Peyer's patch (tissue), 4 donors: ENCODE measurements at places on chromosomes 3 and 15. TPM values are rescaled to one million over a fixed set of nuclear protein-coding genes. Genes with fewer than 3 reads are reported as not detected.

- no peak for DNase-seq
These were observed 442 bp downstream of the QTRT2 start for GRCh38 chr3:114057011-114057347.

DNA sequence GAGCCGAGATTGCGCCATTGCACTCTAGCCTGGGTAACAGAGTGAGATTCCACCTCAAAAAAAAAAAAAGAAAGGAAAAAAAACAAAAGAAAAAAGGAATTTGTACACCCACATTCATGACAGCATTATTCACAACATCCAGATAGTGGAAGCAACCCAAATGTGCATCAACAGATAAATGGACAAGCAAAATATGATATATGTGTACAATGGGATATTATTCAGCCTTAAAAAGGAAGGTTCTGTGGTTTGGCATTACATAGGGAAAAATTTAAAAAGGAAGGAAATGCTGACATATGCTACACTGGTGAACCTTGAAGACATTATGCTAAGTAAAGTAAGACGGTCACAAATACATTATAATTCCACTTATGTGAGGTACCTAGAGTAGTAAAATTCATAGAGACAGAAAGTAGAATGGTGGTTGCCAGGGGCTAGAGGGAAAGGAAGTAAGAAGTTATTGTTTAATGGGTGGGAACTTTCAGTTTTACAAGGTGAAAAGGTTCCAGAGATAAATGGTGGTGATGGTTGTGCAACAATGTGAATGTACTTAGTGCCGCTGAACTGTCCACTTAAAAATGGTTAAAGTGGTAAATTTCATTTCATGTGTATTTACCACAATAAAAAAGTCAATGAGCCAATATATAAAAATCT, 118.5 kb downstream of the MYLK start:
- DNase-seq, result no peak

DNA sequence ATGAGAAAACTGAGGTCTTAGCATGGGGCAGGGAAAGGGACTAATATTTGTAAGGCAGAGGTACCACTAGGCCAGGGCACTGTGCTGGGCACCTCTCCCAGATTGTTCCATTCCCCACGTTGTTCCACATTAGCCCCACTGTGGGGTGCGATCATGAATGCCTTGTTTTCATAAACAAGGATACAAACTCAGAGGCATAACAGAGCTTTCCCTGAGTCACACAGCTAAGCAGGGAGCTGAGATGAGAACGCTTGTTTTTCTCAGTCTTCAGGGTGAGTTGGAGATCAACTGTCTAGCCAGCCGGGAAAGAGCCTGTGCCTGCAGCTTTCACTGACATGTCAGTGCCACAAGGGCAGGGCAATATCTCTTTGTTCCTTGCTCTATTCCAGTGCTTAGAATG, 47.9 kb upstream of the ITGA11 start:
- DNase-seq, result no peak

- no peak for DNase-seq
These were observed 22.2 kb upstream of the CDAN1 start for GRCh38 chr15:42759093-42759492.

DNA sequence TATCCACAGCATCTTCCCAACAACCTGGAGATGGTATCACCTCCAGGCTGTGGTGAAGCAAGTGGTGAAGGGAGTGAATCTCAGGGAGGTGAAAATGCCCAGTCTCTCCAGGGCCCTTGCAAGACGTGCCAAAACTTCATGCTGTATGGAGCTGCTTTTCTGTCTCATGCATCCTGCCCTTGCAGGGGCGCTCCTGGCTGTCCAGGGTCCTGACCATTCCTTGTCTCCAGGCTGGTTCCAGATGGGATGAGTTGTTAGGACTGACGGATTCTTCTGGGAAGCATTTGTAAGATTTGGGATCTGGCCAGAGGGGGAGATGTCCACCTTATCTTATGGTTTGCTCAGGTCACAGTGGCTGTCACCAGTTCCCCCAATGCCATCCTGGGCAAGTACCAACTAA, 15.8 kb downstream of the TGM4 start:
- DNase-seq, result no peak

GRCh38 chr3:17747174-17747889, 4.9 kb upstream of the TBC1D5 start:
- DNase-seq, result no peak

GRCh38 chr3:9211155-9211950, 38.1 kb downstream of the SRGAP3 start:
- DNase-seq, result no peak

GRCh38 chr15:26697913-26698312, 75.0 kb downstream of the GABRB3 start:
- no peak for DNase-seq

GRCh38 chr3:161474139-161474538, 22.5 kb upstream of the OTOL1 start:
- no peak for DNase-seq

GRCh38 chr3:133262333-133262732, 137.5 kb upstream of the BFSP2 start:
- no peak for DNase-seq

- no peak for DNase-seq
These were observed 235.1 kb downstream of the CD47 start for GRCh38 chr3:107855710-107856109.

DNA sequence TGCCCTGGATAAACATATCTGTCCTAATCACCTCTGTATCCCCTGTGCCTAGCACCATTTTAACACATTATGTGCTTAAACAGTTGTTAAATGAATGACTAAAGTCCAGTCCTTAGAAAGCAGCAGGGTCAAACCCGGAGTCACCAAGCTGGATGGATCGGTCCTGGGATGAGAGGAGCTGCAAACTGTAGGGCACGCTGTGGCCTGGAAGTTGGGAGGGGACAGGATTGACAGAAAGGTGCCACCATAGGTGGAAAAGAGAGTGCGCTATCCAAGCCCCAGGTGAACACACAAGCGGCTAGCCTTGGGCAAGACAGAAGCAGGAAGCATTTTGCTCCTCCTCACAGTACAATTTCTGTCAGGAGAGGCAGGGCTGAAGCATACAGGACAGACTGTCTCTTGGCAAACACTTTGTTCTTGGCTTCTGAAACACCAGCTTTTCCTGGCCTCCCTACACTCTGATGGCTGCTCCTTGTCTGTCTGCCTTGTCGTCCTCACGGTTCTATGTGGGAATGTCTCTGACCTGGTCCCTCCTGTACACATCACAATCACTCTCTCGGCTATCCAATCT, 48.4 kb upstream of the KY start:
- DNase-seq, result no peak

GRCh38 chr15:92654662-92655061, 913 bp downstream of the FAM174B start:
- no peak for DNase-seq

DNA sequence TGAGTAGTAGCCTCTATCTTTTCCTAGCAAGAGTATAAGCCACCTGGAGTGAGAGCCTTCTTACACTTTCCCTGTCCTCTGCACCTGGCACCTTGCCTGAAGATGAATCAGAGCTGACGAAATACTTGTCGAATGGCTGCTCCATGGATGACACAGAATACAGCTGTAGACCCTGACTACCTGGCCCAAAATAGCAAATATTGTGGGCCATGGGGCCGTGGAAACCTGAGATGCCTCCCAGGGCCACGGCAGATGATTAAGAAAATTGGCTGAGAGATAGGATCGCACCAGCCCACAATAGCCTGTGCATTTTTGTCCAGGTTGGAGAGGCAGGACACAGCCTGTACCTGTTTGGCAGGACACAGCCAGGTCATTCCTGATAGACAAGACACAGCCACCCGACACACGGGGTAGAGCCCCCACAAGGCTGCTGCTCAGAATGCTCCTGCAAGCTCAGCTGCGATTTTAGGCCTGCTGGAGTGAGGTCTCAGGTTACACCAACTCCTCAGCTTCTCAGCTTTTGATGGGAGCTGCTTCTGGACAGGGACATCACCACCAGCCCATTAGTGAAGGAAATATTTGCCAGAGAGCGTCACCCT, 22.9 kb upstream of the TPM1 start:
- peak; percentile 72 for DNase-seq

- no peak for DNase-seq
These were observed 40.7 kb downstream of the FSTL1 start for GRCh38 chr3:120410116-120410515.

DNA sequence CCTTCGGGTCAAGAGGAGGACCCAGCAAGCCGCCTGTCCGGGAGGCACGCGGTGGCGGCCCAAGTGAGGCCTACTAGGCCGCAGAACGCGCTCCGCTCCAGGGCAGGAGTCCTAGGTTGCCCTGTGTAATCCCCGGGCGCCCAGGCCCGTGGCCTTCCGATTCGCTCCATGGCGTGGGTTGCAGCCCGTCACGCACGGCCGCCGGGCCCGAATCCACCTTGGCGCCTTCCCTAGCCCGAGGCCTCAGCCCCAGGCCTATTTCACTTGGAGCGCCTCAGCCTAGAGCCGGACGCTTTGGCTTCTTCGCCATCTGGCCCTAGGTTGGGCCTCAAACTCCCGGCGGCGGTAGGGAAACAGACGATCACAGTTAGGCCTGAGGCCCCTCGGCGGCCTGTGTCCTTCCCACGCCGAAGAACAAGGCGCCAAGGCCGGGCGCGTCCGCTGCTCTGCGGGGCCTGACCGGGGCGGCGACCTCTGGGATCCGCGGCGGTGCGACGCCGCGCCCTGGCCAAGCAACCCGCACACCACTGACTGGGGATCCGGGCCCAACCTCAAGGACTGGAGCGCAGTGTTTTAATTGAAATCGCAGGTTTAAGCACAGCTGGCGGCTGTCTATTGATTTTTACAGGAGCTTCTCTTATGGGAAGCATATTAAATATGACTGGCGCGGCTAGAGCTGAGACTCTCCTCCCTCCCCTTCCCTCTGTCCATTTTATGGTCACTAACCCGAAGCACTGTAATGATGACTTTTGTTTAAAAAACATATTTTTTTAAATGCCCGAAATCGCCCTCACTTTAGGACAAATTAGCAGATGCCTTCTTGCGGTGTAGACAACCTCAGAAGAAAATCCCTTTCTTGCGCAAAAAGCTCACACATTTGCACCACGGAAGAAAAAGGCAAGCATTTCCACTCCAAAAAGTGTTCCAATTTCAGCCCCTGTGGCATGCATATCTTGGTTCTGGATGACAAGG, 3.8 kb upstream of the FEZF2 start:
- no peak for DNase-seq

DNA sequence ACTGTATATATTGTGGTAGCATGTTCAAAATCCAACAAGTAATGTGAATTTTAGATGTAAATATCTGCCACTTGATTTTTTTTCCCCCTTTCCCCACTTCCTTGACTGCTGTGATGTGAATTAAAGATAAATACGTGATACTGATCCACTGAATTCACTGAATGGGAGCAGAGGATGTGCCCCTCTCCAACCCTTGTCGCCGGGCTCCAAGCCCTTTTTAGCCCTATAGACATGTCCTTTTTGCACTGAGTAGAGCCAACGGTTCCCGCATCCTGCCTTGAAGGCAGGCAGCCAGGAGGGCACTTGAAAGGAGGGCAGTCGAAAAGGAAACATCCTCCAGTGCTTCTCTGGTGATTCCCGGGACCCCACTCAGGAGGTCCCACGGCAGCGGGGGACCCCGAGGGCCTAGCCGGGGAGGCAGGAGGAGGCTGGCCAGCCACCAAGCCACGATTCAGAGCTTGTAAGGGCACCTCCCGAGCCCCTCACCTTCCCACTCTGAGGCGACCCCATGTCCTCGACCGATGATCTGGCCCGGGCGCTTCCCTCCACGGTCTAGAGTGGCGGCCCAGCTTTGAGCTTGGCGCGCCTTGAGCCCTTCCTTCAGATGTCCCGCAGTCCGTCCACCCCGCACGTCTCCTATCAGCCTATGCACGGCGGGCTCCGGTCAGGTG, 901 bp upstream of the MANF start:
- no peak for DNase-seq

DNA sequence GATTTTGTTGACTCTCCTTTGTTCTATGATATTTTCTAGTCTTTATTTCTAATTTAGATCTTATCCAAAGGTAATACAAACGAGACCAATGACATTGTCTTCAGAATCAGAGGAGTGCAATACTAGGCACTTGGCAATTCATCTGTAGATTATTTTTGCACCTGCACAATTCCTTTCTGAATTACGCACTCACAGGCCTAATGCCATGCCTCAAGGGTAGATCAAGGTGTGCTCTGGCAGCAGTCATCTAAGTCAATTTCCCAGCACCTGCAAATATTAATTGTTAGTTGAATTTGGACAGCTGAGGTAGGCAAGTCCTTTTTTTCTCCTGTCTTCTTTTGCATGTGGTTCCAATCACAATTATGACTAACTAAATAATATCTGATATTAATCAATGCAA, 653.2 kb downstream of the ROBO2 start:
- DNase-seq, result no peak

DNA sequence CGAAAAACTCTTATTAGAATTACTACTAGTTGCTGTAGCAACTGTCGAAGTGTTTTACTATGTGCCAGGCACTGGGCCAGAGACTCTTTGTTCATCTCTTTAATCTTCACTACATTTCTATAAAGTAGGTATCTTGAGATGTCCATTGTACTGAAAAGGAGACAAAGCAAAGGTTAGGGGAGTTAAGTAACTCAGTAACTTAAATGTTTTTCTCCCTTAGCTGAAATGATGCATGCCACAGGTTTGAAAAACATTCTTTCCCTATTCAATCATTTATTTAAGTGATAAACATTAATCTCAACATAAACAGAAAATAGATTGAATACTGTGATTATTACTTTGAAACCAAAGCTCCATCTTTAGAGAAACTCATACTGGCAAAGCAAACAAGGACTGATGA, 776.2 kb downstream of the FHIT start:
- no peak for DNase-seq

GRCh38 chr3:141266797-141267555, 35.4 kb downstream of the PXYLP1 start:
- DNase-seq, result no peak

GRCh38 chr15:36673987-36674386, 94.6 kb downstream of the CDIN1 start:
- DNase-seq, result no peak

- no peak for DNase-seq
These were observed 140.9 kb downstream of the PLCL2 start for GRCh38 chr3:17025594-17026139.

GRCh38 chr3:77052733-77053670, 13.1 kb downstream of the ROBO2 start:
- no peak for DNase-seq

- no peak for DNase-seq
These were observed 15.8 kb downstream of the EPHB1 start for GRCh38 chr3:134810850-134811249.

GRCh38 chr15:91461377-91461776, 361.3 kb downstream of the SV2B start:
- DNase-seq, result no peak

The SNX22 gene
- 0.38 TPM for total RNA-seq

The CCNL1 gene
- total RNA-seq, result 385 TPM

The SLC28A1 gene
- 4.1 TPM for total RNA-seq

The IL17RD gene
- 5.8 TPM for total RNA-seq
